D721Med (cell line): ENCODE measurements at places on chromosomes 1 and 21.

DNA sequence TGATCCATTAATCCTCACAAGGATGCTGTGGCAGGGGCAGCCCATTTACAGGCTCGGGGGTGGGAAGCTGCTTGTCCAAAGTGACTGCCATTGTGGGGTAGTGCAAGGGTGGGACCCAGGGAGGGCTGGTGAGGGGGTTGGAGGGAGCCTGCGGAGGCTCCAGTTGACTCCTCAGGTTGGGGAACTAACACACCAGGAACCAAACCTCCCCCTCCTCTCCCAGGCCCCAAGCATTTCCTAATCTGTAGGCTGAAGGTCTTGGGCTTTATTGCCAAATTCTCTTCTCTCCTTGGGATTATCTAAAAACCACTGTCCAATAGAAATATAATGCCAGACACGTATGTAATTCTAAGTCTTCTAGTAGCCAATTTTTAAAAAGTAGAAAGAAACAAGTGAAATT is 18.2 kb downstream of the IKBKE start:
- DNase-seq: no peak

DNA sequence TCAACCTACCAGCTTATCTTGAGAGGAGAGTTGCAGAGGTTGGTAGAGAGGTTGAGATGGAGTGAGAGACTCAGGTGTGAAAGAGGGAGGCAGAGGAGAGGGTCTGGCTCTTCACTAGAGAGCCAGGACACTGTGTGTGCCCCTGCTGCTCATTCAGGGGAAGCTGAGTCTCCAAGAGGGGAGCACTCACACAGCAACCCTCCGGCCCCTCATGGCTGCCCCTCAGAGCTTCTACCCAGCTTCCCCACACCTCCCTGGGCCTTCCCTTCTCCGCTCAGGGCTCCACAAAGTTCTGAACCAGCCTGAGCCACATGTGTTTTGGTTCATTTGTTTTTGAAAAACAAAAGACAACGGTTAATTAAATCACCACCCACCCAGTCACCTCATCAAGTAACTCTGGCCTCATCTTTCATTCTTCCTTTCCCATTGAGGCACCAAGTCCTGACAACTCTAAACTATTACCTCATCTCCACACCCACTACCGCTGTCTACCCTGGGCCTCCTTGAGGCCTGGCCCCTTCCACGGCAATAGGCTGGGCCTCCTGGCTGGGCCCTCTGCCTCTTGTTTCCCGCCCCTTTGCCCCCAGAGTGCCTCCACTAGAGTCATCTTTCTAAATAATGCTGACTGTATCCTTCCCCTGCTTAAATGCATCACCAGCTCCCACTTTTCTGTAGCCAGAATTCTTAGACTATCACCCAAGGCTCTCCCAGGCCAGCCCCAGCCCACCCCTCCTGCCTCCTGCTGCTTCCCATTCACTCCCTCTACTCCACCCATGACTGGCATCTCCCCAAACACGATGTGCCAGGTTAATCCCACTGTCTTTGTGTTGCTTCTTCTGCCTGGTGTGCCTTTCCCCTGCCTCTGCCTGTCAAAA is 33.0 kb downstream of the TNNT2 start:
- DNase-seq: no peak

DNA sequence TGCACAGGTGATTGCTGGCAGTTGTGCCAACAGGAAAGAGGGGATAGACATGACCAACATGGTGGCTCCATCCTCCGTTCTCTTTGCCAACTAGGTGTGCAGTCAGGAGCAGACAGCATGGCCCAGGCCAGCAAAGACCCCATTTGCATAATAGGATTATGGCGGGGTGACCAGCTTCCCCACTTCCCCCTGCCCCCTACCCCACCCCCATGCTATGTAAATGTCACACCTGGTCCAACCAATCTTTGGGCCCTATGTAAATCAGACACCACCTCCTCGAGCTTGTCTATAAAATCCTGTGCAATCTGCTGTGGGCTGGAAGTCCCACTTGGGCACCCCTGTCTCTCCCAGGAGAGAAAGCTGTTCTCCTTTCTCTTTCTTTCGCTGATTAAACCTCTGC is 146.0 kb downstream of the SLC30A10 start:
- peak; percentile 28 for DNase-seq

GRCh38 chr1:244173769-244174168 is 122.7 kb downstream of the ZBTB18 start:
- DNase-seq: no peak

GRCh38 chr1:208058756-208059155 is 147.8 kb upstream of the CD34 start:
- no peak for DNase-seq

- DNase-seq: no peak
These were observed 25.4 kb upstream of the KIAA0040 start for GRCh38 chr1:175217721-175218531.

DNA sequence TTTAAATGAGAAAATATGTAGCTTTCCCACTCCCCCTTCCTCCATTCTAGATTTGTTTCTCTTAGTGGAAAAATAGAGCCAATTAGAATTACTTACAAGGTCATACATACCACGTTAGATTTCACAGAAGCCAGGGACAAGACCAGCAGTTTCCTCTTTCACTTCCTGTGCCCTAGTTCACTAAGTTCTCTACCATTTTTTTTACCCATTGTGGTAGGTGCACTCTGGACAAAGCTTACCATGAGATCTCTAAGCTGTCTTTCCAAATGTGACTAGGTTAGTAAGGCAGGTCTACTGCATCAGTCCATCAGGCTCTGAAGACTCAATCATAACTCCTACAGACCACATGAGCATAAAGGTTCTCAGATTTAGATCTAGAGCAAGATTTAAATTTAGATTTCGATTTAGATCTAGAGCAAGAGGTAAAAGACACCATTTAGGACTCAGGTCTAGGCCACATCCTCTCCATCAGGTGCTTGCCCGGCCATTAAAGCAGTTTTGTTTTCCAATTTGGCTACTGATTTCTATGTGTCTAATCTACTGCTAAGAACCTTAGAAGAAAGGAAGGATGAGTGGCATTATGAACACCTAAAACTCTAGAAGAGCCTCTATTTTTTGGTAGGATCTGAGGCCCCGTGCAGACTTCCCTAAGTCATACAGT is 235.3 kb downstream of the FAF1 start:
- DNase-seq: no peak

- DNase-seq: no peak
These were observed 27.1 kb downstream of the MTF2 start for GRCh38 chr1:93106226-93106625.

DNA sequence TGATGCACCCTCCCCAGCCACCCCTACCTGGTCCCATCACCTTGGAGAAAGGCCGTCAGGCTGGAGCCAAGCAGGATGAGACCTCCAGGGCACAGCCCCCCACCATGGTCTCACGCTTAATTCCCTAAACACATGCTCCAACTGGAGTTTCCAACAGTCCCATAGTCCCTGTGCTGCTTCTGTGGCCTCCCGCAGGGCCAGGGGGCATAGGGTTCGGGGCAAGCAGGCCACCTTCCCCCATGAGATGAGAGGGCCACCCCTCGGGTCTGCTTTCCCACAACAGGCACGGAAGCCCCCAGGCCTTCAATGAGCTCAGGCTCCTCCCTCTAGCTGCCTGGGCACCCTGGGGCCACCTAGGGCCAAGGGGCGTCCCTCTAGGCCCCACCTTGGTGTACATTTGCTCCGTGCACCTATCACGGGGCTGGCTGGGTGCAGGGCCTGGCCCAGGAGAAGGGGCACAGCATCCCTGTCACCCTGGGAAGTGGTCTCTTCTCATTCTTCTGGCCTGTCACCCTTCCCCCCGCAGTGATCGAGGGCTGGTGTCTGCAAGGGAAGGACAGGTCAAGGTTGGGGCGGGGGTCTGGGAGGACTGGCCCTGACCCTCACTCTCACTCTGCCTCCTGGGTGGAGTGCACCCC is 42.4 kb downstream of the TRIM11 start:
- DNase-seq: no peak

DNA sequence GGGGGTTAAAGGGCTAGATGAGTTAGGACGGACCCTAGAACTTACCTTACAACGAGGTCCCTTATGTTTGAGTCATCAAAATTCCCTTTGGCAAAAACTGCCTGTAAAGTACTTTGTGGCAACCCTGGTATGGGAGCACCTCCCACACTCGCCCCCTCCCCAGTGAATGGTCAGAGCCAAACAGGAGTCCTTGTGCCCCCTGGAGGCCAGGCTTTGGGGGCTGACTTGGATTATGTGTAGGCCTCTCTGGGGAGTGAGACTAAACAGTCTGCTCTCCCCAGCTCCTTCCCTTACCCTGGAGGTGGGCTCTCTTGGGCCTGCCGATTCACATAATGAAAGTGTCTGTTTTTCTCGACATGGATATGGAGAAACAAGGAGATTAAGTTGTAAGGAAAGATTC is 81.2 kb downstream of the ADCY10 start:
- no peak for DNase-seq

GRCh38 chr1:234987415-234988154 is 141.1 kb downstream of the TOMM20 start:
- no peak for DNase-seq

DNA sequence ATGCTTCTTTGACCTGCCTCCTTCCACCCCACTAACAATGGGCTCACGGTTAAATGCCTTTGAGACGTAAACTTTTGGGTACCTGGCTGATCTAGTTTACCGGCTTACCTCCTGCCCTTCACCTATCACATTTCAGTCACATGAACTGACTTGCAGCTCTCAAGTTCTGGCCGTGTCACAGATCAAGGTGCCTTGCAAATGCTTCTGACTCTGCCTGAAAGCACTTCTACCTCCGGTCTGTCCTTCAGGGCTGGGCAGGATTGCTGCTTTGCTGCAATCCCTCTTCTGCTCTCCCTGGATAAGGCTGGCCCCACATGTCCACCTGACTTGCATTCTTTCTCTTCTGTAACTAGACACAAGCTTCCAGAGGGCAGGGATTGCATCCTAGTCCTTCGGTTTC is 69.0 kb downstream of the GRIK1 start:
- DNase-seq: no peak

GRCh38 chr21:41825216-41825615 is 53.9 kb downstream of the PRDM15 start:
- DNase-seq: no peak

GRCh38 chr1:112247036-112247597 is 148.9 kb upstream of the CTTNBP2NL start:
- no peak for DNase-seq

DNA sequence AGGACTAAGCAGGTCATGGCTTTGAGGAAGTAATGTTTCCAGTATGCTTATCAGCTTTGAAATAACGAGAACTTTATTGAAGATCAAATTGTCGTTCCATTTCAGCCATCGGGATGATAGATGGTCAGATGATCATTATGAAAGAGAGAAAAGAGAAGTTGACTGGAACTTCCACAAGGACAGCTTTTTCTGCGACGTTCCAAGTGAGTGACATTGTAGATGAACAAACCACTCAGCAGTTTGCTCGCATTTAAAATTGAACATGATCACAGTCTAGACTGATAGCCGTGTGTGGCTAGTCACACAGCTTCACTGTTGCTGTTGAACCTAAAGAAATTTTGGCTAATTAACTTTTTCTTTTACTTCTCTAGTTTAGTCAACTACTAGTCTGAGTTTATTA is 151.1 kb downstream of the TLR5 start:
- DNase-seq: no peak

DNA sequence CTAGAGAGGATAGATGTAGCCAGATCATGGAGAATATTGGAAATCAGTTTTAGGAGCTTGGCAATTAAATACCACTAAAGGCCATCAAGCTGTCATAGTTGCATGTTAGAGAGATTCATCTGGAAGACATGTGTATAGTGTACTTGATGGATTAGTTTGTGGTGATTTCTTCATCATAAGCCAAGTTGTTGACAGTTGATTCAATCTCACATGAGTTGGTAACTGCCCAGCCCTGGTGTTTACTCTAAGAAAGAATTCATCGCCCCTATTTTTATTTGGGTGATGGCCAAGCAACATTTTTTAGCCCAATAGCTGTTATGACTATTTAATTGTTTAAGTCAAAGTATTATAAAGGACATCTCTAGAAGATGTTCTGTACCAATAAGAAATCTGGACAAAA is 737.6 kb downstream of the PLA2G4A start:
- no peak for DNase-seq

GRCh38 chr21:29185172-29185571 is 54.7 kb downstream of the MAP3K7CL start:
- DNase-seq: no peak

DNA sequence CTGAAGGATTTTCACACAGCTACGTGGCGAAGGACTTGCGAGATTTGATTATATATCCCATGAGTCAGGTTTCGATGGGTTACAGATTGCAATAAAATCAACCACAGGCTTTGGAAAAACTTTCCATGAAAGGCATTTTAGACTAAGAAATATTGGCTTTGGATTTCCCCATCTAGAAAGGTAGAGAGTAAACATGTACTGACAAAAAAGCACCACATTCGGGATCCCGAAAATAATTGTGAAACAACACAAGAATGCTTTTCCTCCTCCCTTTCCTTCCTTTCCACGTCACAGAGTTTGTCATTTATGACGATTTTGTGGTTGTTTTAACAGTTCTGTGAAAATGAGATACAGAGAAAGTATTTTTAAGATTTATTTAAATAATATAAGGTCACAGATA is 38.5 kb downstream of the TGFB2 start:
- no peak for DNase-seq

DNA sequence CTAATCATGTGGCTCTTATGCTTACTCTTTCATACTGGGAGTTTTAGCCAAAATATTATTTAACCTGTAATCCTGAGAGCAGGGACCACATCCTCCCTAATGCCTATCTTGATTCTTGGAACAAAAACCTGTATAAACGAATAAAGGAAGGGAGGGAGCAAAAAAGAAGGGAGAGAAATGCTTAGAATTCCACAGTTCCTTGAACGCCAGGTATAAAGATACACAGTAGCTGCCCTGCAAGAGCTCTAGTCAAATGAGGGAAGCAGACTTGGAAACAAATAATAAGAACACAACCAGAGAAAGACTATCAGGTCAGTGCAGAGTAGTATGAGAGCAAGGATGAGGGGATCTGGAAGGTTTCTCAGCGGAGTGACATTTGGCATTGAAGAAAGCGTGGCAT is 116.3 kb downstream of the SLC30A10 start:
- DNase-seq: no peak

DNA sequence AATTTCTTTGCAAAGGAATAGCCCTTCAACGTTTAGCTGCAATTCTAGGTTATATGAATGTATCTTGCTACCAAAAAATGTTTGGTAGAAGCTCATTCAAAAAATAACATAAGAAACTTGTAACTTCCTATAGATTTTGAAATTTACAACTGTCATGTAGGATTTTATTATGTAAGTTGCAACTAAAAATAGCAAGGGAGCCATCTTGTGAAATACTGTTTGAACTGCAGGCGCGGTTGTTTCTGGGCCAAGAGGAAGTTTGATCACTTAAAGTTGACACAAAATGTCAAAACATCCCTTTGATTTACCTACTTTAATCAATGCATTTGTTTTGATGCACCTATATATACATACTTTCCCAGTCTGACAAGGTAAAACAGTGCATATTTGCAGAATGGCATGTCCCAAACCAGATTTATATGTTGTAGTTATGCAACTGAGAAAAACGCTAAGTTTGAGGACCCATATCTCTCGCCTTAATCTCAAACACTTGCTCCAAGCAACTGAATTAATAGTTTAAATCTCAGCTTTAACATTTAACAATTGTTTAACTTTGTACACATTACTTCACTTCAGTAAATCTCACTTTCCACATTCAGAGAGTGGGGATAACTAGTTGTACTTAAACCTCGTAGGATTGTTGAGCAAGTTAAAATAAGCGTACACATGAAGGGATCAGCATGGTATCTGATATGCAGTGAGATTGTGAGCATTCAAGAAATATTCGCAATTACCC is 63.9 kb downstream of the KCNK2 start:
- DNase-seq: no peak
